Activated T-cell treated with anti-CD3 and anti-CD28 coated beads, Interleukin-2, amount 50 U/mL, for 72 hours (primary cell): ENCODE measurements at places on chromosomes 5 and 9.

DNA sequence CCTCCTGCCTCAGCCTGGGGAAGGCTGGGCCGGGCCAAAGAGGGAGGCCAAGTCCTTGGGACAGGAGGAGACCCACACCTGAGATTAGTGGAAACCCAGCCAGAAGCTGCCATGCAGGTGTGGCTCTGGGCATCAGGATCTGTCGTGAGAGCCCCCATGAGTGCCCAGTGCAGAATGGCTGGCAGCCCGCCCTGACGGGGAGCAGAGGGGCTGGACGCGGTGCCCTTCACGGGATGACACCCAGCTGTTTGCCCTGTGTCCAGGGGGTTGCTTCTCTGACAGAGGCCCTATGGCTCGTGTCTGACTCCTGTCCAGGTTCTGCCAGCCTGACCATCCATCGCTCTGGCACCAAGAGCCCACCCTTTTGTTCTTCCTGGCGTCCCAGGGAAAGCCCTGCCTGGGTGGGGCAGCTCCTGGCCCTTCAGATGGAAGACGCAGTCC, 8.5 kb downstream of the DIPK1B start:
- DNase-seq, result no peak

DNA sequence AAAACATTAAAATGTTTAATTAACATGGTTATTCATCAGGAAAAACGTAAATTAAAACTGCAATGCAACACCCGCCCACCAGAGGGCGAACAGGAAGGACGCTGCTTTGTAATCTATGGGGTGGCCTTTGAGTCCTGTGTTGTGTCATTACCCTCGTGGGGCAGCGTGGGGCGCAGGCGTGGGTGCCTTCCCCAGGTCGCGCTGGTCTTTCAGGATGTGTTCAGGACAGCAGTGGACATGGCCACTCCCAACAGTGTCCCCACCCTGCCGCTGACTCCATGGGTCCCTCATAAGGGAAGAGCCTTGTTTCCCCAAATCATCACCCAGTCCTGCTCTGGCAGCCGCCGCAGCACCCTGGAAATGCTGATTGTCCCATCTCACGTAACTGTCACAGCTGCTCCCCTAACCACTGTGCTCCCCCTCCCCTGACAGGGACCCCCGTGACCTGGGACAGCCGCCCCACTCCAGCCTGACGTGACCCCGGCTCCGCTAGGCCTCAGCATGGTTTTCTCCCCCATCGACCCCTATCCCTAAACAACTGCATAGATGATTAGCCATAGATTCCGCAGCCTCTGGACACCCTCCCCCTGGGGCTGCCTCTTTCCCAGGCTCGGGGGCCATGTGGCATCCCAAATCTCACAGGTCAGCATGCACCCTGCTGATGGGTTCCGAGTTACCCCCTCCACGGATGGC, 36.4 kb downstream of the GLT6D1 start:
- peak; percentile 51 for DNase-seq

GRCh38 chr5:135873831-135874230, 21.8 kb downstream of the IL9 start:
- no peak for DNase-seq

DNA sequence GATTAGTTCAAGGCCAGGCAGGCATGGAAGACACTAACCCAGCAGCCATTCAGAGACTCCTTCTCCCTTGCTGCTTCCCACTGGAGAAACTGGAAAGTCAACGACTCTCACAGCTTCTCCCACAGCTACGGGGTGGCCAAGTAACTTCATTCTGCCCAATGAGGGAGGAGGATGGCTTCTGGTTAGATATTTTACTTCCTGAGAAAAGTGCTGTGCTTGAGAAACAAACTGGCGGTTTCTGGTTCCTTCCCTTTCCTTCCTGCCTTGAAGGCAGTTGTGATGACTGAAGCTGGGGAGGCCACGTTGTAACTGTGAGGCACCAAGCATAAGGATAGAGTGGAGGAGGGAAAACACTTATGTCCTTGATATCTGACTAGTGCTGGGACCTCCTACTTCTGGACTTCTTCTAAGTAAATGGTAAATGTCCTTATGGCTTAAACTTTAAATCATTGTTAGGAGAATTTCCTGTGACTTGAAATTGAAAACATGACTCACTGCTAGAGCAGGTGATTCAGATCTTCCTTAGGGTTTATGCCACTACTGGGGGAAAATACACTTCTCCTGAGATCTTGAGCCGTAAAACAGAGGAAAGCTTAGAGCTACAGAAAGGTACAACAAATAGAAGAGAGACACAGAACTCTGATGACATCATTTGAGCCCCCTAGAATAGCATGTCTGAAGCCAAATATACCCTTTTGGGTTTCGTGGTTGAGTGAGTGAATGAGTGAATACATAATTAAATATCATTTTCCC, 3.1 kb upstream of the GNPDA1 start:
- peak; percentile 43 for DNase-seq

- DNase-seq, result no peak
These were observed 97.1 kb upstream of the IFNE start for GRCh38 chr9:21579247-21579671.

DNA sequence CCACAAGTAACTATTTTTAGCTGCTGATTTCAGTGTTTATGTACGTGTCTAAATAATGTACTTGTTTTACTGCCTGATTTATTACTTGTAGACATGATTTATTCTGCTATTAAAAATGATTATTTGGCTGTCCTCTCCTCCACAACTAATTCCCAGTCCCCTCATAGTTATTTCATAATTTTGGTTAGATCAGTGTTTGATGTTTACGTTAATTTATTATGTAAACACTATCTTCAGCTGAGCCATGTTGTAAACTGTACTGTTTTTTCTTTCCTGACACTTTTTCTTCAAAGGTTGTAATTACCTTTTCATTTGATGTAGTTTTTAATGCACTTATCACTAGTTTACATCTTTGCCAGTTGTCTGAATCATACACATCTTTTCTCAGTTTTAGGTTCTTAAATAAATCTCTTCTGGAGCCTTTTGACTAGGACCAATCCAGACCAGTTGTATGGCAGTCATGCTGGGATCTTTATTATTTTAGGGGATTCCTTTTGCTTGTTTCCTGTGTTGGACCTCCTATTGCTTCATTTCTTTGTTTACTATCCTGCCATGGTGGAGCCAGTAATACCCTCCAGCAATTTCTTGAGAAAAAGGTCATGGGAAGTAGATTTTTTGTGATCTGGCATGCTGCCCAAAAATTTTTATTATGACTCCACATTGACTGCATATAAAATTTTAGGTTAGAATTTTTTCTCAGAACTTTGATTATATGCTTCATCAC, 16.1 kb downstream of the AP3S1 start:
- DNase-seq, result no peak

- peak; percentile 14 for DNase-seq
These were observed 50.7 kb upstream of the SLC25A51 start for GRCh38 chr9:37954581-37954981.

GRCh38 chr9:128033609-128034008, 33.5 kb downstream of the NAIF1 start:
- no peak for DNase-seq

DNA sequence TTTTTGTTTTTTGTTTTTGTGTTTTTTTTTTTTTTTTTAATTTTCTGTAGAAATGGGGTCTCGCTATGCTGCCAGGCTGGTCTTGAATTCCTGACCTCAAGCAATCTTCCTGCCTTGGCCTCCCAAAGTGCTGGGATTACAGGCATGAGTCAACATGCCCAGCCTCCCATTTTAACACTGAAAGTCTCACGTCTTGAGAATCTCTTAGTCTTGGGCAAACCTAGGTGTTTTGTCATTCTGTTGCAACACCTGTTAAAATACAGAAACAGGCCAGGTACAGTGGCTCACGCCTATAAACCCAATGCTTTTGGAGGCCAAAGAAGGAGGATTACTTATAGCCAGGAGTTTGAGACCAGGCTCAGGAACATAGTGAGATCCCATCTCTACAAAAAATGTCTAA, 599.0 kb downstream of the TLR4 start:
- DNase-seq, result no peak

DNA sequence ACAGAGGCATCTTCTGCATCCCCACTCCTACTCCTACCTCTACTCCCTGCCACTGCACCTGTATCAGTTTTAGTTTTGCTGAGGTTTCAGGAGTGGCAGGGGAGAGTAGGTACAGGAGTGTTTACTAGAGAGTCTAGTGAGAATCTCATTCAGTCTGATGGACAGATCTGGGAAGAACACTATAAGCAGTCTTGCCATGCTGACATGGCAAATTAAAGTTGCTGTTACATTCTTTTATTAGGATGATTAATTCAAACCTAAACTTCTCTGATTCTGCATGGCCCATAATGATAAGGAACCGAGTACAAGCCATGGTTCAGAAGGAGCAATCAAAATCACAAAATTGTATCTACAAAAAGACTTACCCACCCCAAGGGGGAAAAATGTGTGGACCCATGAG, 7.4 kb downstream of the ARSK start:
- no peak for DNase-seq

DNA sequence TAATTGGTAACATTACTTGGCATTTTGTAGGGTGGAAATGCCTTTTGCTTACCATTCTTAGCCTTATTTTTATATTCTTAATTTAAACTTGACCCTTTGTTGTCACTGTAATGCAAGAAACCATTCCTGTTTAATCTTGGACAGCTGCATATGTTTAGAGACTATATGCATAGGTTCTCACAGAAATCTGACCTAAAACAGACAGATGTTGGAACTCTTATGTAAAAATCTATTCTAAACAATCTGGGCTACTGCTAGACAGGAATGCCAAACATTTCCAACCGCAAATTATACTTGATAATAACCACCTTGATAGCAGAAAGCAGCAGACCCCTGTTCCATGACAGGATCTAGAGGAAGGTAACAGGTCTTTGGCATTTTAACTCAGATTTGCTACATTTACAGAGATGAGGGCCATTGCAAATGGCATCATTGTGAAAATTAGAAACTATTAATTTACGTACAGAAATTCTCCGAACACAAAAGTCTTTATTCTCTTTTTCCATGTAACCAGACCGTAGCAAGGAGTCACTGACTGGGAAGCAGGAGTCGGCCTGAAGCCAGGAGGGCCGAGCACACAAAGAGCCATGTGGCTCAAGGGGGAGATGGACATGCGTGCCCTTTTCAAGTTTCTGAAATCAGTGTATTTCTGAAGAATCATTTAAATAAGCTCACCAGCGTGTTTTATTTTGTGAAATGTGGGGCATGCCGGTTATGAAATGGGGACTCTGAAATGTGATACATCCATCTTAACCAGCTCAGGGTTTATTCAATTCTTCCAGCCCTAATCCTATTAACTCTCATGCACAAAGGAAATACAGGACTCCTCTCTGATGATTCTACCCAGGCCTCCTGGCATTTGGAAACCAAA, 139.3 kb downstream of the AOPEP start:
- DNase-seq, result no peak

DNA sequence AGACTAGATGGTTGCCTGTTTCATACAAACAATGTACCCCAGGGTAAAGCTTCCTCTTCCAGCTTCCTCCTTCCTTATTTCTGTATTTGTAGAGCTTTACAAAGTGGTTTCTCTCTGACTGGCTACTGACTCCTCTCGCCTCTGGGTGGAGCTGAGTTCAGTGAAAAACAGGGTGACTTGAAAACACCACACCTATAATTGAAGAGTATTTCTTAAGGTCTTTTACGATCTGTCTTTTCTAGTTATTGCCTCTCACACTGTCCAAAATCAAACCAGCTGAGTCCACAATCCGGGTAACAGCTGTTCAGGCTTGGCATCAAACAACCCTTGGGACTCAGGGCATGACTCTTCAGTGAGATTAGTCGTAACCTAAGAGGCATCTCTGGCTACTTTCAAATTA, 200.4 kb downstream of the ARRDC3 start:
- DNase-seq, result no peak

DNA sequence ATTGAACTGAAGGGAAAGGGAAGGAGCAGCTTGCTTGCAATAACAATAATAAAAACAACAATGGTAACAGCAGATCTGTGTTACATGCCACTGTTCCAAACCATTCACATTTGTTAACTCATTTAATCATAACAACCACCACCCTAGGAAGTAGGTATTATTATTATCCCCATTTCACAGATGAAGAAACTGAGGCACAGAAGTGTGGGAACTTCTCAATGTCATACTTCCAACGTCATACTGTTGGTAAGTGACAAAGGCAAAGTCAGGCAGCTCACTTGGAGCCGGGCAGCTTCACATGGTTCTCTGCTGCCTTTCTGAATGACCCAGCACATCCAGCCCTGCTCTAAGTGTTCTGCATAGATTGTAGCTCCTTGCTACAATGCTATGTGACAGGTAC, 72.6 kb downstream of the FOXD1 start:
- no peak for DNase-seq

GRCh38 chr9:72278959-72279358, 86.0 kb downstream of the ZFAND5 start:
- DNase-seq, result no peak

DNA sequence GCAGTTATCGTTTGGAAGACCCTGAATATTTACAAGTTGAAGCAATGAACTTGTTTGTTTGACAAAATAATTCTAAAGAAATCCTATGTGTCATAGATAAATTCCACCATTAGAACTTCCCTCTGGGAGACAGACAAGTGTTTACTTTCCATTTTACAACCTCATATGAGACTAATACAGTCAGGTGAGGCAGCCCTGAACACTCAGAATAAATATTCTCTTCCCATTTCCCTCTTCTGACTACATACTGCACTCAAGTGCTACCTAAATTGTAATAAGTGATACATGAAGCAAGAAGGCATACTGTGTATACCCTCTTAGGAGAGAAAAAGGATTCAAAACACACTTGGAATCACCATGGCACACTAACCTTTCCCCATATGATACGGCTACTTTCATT, 6.8 kb downstream of the RASEF start:
- DNase-seq, result no peak

DNA sequence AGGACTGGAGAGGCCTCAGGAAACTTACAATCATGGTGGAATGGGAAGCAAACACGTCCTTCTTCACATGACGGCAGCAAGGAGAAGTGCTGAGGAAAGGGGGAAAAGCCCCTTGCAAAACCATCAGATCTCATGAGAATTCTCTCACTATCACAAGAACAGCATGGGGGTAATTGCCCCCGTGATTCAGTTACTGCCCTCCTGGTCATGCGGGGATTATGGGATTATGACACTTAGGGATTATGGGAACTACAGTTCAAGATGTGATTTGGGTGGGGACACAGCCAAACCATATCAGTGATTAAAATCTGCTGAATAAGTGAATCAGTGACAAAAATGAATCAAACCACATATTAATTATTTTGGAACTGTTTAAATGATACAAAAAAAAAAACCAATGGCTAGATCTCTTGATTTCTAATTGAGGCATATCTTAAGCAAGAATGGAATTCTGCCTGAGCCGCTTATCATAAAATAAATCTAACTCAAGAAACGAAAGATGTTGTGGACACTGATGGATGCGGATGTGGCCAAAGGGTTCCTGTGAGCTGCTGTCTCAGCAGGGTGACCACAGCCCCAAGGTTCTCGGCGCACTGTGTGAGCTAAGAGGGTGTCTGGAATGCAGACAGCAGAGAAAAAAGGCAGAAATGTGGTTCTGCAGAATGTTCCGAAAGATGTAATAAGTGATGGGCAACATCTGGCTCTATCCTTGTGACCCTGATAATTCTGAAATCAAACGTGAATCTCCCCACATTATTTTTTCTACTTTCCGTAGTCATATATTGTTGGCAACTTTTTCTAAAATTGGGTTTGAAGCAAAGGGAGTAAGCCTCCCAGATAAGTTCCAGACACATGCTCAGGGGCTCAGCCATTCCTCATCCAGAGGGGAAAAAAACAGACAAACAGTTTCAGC, 107.2 kb upstream of the ICE1 start:
- DNase-seq, result no peak
